ENCODE measurements at places on chromosomes 6 and 20. TPM values are rescaled to one million over a fixed set of nuclear protein-coding genes. Genes with fewer than 3 reads are reported as not detected.

APOBEC2 gene
- total RNA-seq: not detected

DNA sequence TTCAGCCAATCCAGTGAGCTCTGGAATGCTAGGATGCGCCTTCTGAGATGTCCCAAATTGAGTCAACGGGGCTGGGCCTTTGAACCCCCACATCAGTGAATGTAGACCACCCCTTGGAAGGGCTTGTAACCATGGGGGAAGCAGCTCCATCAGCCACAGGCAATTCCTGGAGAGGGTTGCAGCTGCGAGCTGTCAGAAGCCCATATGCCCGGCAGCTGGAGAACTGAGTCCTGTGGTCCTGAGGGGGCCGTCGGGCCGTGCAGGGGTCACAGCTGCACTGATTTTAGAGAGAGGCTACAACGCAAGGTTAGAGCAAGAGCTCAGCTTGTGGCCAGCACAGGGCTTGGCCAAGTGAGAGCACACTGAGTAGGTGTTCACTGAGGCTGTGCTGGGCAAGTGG, 121.3 kb downstream of the TOX2 start:
- no peak for DNase-seq

DNA sequence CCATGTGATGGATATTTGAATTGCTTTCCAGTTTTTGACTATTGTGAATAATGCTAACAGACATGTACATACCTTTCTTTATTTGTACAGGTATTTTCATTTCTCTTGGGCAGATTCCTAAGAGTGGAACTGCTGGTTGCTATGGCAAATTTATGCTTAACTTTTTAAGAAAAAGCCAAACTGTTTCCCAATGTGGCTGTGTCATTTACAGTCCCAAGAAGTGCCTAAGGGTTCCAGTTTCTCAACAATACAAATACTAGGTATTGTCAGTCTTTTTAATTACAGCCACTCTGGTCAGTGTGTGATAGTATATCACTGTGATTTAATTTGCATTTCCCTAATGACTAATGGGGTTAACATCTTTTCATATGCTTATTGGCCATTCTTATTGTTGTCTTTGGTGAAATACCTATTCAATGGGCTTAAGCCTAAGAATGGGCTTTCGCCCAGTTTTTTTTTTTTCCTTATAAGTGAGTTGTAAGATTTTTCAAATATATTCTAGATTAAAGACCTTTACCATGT, 10.3 kb downstream of the REPS1 start:
- DNase-seq: no peak

- no peak for DNase-seq
Observed at GRCh38 chr6:20399518-20399917, 2.2 kb upstream of the E2F3 start.

DNA sequence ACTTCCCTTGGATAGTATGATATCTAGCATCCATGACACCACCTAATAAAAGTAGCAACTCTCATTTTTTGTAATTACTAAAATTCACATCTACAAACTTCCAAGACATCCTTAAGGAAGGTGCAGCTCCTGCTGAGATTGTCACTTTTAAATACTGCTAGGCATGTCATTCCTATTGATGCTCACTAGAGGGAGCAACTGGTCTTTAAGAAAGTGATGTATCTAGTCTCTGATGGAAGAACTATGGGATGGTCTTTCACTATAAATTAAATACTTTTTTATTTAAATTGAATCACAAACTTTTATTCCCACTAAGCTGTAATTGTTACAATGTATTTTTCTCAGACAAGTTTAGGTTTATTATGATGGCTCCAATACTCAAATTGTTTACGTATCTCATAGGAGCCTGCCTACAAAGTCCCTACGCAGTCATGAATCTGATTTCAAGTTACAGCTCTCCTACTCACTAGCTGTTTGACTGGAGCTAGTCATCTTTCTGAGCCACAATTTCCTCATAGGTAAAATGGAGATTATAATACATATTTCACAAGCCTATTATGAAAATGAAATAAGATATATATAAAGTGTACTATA, 8.1 kb upstream of the TSPYL1 start:
- peak; percentile 69 for DNase-seq

DNA sequence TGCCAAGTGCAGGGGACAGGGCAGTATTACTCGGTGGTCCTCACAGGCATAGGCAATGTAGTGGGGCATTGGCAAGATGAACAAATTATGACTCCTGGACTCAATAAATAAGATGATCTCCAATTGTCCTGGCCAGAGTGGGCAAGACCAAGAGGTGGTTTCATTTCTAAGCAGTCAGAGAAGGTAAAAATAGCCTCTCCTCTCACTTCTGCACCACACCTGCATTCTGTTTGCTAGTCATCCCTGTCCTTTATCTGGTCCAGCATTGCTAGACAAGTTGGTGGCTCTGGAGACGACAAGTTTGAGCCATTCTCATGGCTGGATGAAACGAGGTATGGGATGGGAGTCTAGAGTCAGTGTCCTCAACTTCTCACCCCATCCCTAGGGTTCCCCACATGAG, 83.0 kb downstream of the BANF2 start:
- no peak for DNase-seq

GRCh38 chr6:68876792-68877493, 241.9 kb downstream of the ADGRB3 start:
- peak; percentile 1 for DNase-seq

COL12A1 gene
- total RNA-seq: 3.7 TPM

DNA sequence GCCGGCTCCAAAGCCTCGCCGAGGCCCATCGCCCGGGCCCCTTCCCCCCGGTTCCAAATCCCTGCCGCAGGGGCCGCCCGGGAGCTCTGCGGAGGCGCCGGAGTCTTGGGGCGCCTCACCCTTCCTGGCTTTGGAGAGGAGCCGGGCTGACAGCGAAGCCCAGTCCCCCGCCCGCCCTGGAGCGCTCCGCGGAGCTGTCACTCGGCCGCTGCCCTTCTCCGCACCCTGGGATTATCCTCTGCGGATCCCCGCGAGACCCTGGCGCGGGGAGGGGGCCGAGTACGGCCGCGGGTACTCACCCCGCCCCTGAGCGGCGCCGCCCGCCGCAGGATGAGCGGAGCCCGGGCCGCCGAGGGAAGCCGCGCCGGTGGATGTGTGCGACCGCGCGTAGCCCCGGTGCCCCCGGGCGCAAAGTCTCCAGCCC, 343 bp downstream of the SNAP91 start:
- DNase-seq: peak; percentile 22

APCDD1L gene
- total RNA-seq: 0.17 TPM

PRSS16 gene
- not detected for total RNA-seq

DNA sequence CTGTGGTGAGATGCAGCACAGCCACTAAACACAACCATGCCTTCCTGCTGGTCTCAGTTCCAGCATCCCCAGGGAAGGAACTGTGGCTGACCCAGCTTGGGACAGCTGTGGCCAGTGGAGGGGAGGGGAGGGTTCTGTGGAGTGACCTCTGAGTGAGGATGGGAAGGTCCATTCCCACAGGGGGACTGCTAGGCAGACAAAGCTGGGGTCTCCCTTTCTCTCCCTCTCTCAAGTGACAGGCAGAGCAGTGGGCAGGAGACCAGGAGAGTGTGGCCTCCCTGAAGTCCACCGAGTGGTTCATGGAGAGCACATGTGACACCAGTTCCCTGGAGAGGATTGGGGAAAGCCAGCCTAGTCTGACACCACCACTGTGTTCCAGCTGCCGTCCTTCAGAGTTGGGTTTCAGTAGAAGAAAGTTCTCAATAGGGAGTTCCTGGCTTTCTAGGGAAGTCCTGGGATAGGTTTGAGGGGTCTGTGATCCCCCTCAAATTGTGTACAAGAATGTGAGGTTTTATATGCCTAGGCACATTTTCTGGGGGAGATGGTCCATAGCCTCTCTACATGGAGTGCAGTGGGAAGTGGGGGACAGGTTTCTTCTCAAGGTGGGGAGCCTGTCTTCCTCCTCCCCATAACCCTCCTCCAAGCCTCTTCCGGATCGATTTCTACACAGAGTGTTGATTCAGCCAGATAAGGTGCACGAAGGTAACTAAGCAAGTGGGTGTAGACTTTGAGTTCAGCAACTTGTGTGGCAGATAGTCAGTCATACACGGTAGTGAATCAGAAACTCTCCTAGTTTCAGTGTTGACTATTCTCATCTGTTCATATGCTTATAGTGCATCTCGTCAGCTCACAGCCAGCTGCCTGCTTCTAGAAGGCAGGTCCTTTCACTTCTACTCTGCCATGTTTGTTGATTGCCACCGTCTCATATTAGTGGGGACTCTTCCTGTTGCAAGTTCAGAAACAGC, 18.9 kb downstream of the MANBAL start:
- no peak for DNase-seq

DNA sequence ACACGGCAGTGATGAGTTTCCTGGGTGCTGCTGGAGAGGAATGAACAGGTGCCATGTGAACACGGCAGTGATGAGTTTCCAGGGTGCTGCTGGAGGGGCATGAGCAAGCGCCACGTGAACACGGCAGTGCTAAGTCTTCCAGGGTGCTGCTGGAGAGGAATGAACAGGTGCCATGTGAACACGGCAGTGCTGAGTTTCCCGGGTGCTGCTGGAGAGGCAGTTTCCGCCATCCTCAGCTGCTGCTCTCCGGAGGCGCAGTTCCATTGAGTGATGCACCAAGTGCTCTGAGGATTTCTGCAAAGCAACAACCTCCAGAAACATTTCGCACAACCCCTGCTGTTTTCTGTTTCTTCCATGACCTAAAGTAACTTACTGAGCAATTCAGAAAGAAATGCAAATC, 155.4 kb downstream of the SMOC2 start:
- no peak for DNase-seq

- no peak for DNase-seq
Observed at GRCh38 chr6:43963877-43964658, 163.2 kb downstream of the MRPL14 start.

DNA sequence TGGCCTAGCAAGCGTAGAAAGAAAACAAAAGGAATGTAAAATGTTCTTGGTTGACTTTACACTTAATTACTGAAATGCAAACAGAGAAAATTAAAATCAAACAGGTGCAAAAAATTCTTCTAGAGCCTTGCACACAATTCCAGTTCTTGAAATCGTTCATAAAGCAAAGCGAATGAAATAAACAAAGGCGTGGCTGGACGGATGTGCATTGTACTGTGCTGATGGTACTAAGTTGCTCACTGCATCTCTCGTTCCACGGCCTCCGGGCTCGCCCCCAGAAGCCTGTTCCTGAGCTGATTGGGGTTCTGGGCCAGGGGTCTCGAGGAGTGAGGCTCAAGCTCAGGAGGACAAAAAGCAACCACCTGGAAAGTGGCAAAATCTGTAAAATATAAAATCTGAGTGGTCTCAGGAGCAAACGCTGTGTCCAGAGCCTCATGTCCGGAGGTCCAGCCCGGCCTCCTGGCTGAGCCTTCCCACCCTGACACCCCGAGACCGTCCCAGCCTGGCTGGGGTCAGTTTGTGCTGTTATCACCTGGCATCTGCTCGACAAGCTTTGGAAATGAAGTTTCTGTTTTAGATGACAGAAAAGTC, 71.3 kb downstream of the TTLL2 start:
- DNase-seq: no peak

ASIP gene
- not detected for total RNA-seq

DNA sequence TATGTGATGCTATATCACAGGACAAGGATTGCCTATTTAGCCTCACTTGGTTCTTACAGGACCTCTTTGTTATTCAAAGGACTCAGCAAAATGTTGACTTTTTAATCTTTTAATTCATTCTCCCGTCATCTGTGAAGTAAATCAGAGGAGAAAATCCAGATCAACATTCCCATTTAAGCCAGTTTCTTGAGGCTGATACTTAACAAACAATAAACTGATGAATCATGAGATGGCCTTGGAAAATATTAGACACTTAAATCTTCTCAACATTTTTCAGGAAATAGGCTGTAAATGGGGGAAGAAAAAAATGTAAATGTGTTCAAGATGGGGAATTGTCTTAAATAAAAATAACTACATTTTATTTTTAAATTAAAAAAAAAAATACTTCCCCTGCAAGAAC, 55.9 kb upstream of the UBR2 start:
- DNase-seq: no peak

GRCh38 chr6:105372849-105373182, 30.1 kb downstream of the PREP start:
- no peak for DNase-seq

DNA sequence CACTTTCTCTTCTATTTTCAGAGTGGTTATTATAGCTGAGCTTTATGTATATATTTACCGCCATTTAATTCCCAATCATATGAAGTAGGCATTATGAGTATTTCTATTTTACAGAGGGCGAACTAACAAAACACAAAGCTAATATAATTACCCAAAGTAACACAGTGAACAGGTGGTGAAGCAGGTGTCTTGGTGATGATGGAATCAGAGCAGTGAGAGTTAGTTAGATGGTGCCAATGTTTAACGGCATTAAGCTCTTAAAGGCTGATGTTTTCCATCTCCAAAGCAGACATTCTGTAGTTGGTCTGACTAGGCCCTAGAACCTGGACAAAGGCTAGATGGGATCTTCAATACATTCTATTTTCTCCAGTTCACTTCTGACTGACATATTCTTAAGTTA, 551.1 kb upstream of the SYNCRIP start:
- DNase-seq: no peak

- no peak for DNase-seq
Observed at GRCh38 chr6:52136934-52137467, 49.2 kb upstream of the IL17A start.

DNA sequence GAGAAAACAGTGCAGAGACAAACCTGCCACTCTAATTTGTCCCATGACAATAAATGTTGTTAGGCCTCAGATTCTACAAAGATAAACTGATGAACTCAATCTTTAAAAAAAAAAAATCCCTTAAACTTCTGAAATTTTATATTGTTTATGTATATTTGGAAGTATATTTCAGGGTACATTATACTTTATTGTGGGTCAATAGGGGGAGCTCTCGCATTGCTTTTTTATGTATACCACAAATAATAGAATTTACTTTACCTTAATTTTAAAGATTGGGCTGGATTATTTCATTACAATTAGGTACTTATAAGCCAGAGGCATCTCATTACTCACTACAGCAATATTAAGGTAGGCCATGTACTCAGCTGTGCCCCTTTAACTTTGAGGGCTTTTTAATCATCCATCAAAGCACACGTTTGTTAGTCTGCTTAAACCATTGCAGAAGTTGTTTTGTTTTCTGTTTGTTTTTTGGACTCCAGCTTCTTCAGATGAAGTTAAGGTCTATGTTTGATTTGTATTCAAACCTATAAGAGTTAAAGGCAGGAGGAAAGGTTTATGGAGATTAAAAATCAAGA, 56.3 kb upstream of the EYA4 start:
- DNase-seq: peak; percentile 44

DCDC2 gene
- total RNA-seq: 1.0 TPM

DNA sequence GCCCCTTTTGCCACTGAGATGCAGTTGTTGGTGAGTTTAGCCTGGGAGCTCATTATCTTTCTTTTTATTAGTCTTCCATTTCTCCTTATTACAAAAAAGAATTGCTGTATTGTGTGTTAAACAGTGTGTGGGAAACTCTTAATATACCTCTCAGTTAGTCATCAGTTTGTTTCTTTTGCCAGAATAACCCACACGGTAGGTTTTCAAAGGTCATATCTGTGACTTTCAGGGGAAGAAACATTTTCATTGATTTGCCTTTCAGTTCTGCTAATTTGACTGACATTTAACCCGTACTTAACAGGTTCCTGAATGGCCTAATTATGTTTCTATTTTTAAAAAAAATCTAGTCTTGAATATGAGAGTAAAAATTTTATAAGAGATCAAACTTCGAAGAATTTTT, 145.3 kb downstream of the KHDC1L start:
- DNase-seq: no peak

GRCh38 chr6:108157234-108157980, 8.4 kb upstream of the NR2E1 start:
- no peak for DNase-seq

GRCh38 chr6:147586044-147586443, 77.6 kb downstream of the SAMD5 start:
- DNase-seq: no peak

HLA-DQB1 gene
- total RNA-seq: not detected

HSPA12B gene
- total RNA-seq: 16.7 TPM

All from dermis blood vessel endothelial cell (primary cell).